Stimulated activated CD8-positive, alpha-beta memory T cell treated with anti-CD3 and anti-CD28 coated beads, Interleukin-7, amount 100 ng/mL, for 1 hour (primary cell): ENCODE measurements at places on chromosomes 13 and 19.

DNA sequence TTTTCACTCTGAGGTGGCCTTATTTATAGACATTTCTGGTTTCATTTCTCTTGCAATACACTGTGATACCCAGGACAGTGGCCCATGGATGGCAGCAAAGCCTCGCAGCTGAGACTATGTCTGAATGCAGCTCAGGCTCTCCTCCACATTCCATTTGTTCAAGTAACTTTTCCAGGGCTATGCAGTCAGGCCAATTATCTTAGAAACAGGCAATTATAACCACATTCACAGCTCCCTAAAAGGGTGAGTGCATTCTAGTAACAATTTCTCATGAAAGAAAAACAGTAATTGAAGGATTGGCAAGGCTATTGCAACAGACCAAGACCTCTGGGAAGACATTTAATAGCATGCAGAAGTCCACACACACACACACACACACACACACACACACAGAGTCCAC is 264.0 kb downstream of the TBC1D4 start:
- DNase-seq = no peak

DNA sequence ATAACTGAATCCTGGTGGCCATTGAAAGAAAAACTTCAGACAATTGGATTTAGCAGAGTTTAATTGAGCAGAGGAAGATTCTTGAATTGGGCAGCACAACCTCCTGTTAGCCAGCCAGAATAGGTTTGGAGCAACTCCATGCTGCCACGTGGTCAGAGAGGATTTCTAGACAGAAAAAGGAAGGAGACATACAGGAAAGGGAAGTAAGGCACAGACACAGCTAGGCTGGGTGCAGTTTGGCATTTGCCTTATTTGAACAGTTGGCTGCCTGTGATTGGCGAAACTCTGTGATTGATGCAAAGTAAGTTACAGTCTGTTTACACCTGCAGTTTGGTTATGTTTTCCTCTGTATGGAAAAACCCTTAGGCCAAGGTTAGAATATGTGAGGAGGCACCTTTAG is 85.8 kb upstream of the SPATA13 start:
- no peak for DNase-seq

- DNase-seq = no peak
Measured at GRCh38 chr13:81916461-81916860, 1575.5 kb upstream of the SPRY2 start.

DNA sequence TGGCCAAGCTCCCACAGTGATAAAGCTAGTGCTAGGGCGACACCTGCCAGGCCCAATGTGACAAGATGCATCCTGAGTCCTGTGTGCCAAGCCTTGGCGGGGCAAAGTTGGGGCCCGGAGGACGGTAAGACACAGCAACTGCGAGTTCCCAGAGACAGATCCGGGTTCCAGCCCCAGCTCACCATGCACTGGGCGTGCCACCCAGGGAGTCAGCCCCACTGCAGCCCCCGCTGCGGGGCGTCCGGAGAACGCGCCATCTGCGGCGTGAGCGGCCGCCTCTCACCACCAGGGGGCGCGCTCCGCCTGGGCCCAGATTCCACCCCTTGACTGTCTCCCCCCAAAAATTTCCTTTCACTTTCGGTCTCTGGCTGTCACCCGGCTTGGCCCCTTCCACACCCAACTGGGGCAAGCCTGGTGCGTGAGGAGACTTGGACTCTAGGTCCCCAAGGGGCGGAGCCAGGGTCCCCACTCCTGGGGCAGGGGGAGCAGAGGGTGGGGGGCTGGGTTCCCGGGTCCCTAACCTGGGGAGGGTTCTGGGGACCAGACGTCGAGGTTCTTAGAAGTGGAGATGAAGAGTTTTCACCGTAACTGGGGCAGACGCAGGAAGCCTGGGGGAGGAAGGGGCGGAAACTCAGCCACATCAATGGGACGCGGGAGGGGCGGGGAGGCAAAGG is at the start of gene FLT3LG:
Gene FLT3LG, plus strand, starts transcription at position 348 of the 674 bp plus-strand sequence. CDS start 425 bp downstream, outside the sequence.
- peak; percentile 78 for DNase-seq

DNA sequence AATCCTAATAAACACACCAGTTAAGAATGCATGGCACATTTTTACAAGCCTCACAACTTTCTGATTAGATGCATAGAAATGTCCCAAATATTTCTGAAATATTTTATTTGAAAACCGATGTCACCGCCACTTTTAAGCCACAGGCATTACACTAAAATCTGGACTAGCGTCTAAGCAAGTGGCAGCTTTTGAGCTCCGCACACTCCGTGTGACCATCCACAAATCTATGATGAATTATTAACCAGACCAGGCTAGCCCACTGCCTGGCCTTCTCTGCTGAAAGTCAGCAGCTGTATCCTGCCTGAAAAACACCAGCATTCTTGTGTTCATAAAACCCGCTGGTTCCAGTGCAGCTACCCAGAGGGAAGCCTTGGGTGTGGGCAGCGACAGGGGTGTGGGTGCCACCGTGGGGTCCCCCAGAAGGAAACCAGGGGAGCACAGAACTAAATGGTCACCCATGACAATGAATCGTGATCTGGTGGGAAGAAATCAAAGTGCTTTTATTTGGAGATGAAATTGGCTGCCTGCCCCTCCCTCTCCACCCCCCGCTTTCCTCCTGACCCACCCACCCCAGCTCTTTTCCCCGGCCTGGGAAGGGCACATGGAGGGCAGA is 13.8 kb downstream of the RASA3 start:
- no peak for DNase-seq

DNA sequence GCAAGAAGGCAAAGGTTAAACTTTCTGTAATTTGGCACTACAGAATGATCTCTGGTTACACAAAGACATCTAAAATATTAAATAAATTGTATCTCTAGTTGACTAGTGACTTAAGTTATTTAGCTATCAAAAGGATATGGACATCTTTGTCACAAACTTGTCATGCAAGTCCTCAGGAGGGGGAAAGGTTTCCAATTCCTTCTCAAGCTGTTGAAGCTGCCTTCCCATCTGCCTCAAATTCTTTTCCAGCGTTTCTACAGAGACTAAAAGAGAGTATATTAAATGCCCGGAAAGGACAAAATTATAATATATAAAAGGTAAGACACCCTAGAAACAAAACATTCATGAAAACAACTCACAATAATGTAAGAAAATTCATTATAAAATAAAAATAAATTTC is 324.5 kb downstream of the DIAPH3 start:
- no peak for DNase-seq

DNA sequence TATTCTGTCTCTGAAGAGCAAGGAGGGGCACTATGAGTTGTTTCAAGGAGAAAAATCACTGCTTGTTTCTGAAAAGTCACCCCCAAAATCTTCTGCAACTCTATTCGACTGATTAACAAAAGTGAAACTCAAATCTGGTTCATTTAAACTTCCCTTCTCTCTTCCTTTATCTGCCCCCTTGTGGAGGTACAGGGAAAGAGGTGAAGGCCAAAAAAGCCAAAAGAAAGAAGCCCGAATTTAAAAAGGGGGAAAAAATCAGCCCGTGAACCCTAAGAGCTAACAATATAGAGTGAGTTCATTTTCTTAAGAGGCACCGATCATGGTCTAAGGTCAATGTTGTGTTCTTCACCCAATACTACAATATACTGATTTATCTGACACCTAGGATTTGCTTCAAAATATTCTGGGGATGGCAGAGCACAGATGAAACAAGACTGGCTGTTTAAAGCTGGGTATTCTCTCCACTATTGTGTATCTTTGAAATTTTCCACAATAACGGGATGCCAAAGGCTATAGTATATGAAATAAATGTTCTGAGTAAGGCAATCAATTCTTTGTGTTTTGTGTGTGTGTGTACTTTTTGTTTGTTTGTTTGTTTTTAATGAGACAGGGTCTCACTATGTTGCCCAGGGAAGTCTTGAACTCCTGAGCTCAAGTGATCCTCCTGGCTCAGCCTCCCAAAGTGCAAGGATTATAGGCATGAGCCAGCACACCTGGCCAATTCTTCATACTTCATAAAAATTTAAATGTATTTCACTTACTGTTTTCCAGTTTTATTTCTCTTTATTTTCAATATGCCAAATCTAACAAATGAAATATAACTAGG is 55.0 kb upstream of the EEF1AKMT1 start:
- peak; percentile 4 for DNase-seq
